SIG-M5 (cell line): ENCODE measurements at places on chromosomes 4 and X.

GRCh38 chr4:6974138-6974848 is 64.7 kb downstream of the TBC1D14 start:
- no peak for DNase-seq

- no peak for DNase-seq
These were observed 18.3 kb downstream of the KDR start for GRCh38 chr4:55107054-55107453.

DNA sequence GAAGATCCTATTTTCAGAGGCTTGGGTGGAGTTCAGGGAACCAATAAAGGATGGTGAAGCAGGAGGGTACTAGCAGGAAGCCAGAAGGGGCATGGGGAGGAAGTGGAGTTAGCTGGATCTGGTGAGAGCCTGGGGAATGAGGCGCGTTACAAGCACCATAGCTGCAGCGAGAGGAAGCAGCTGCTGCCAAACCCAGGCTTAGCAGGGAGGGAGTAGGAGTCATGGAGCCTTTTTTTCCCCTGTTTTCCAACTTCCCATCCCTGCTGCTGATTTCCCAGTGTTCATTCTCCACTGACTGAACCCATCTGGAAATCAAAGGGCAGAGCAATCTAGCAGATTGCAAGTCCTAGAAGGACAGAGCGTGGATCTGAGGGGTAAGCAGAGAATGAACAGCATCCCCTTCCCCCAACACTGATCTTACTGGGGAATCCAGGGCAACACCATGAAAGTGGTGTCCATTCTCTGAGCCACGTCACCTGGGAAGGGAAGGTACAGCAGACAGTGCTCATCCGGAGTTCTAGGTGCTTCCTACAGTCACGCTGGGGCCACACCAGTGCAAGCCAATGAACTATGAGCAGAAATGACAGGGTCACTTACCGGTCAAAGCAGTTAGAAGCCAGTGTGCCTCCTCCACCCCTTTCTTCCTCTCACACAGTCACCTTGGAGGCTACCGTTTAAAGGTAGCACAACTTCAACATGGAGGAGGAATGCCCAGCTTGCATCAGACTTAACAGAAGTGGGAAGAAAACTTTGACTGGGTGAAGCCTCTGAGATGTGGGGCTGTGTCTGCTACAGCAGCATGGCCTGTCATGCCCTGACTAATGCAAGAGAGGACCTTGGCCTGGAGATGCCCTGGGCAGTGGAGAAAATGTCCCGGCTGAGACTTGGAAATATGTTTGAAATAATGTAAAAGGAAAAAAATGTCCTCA is 36.7 kb downstream of the SMIM20 start:
- DNase-seq: no peak

DNA sequence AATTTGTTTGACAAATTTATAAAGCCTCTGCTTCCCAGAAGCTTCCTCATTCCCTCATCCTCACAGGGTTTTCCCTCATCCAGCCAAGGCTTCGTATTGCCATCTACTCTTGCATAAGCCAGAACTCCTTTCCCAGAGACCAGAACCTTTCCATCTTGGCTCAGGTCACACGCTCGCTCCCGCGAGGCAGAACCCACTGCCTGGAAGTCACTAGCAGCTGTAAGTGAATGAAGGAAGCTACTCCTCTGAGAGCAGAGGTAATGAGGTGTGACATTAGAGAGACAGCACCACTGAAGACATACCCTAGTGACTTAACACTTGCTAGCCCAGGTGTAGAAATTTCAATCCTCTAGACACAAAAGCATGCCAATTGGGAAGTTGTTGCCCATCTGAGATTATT is 52.5 kb downstream of the LHFPL1 start:
- no peak for DNase-seq

- DNase-seq: no peak
These were observed 6.2 kb upstream of the AFAP1 start for GRCh38 chr4:7945709-7946380.

DNA sequence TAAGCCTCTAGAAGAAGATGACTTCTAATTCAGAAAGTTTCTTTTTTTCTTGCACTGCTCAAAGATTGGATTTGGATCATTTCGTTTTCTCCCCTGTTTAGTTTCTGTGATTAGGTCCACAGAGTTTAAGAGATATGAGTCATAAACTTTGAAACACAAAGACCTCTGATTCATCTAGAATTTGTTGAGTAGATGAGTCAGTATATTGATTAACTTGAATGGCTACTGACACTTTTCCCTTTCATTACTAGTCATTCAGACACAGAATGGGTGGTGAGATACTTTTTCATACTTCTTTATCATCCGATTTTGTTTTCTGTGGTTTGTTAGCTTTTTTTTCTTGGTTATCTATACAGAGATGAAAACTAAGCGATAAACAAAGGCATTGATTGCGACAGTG is 34.1 kb upstream of the AFF2 start:
- no peak for DNase-seq

- DNase-seq: no peak
These were observed 68.6 kb upstream of the PPP3CA start for GRCh38 chr4:101415962-101416361.

DNA sequence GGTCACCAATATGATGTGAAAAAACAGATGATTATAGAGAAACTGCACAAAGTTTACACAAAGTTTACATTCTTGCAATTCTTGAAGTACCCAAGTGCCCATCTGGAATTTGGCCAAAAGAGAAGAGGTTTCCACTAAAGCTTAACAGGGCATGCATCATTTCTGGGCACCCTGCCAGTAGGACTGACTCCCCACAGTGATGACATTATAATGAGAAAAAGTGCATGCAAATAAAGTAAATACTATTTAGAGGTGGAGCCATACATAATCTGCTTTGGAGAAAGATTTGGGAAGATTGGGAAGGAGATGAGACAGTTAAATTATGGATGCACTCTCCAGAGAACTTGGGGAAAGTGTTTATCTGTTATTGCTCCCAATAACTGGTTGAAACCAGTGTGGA is 93.7 kb upstream of the TRPC3 start:
- DNase-seq: no peak

- DNase-seq: no peak
These were observed 484.2 kb upstream of the HS3ST1 start for GRCh38 chr4:11912886-11913285.

DNA sequence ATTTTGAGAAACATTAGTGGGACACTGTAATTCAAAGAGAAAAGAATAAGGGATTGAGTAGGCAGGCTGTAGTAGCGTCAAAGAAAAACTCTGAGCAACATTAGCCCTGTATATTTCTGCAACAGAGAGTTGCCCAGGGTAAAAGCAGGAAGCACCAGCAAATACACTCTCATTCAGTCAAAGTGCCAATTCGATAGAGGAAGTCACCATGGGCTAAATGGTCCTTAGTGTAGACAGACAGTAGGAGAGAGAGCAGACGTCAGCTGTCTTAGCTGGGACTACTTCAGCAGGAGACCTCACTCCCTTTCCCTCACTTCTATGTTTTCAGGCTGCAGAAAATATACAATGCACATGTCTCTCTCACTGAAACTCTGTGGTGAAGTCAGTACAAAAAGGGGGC is 2073.8 kb upstream of the TENM3 start:
- no peak for DNase-seq

DNA sequence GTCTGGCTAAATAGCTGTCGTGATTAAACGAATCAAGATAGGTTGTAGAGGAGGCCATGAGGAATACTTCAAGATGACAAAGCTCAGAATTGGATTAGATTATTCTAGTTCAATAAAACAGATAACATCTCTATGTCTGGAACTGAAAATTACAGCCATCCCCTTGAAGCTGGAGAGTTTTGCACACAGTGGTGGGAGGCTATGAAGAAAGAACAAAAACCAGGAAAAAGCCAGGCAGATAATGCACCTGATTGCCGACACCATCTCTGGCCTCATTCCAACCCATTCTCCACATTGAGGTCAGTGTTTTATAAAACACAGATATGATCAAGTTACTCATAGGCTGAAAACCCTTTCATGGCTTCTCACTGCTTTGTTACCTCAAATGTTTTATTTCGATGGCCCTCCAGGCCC is 188.3 kb downstream of the RASL11B start:
- DNase-seq: no peak

- no peak for DNase-seq
These were observed 441.7 kb upstream of the RASGEF1B start for GRCh38 chr4:81913427-81913879.

- DNase-seq: peak; percentile 51
These were observed 39.2 kb downstream of the COPS4 start for GRCh38 chr4:83074086-83074704.

- no peak for DNase-seq
These were observed 10.8 kb downstream of the CA5B start for GRCh38 chrX:15748841-15749240.

GRCh38 chr4:12084690-12085089 is 656.0 kb upstream of the HS3ST1 start:
- no peak for DNase-seq

DNA sequence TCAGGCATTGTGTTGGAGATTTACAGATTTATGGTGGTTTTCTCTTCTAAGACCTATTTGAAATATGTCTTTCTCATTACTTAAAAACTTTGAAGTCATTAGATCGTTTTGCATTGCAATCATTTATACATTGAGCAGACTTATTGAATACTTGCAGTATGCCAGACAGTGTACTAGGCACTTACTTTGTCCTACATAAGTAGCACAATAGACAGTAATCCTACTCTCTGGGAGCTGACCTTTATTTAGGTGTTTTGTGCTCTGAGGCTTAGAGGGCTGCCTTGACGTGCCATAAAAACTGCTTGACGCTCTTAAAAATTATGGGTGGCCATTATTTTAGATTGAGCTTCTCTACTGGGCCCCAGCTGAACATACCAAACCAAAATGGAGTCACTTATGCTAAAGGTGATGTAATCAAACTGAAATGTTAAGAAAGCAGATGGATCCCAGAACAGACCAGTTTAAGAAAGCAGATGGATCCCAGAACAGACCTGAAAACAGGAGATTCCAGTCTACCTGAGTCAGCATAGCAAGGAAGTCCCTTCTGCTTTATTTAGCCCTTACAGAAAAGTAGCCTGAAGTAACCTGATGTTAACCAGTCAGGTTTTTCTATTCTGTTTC is 42.4 kb downstream of the PTTG2 start:
- no peak for DNase-seq

- DNase-seq: no peak
These were observed 179.4 kb upstream of the CASK start for GRCh38 chrX:42102586-42103282.

GRCh38 chrX:153578200-153578835 is 20.6 kb downstream of the CCNQ start:
- DNase-seq: no peak

DNA sequence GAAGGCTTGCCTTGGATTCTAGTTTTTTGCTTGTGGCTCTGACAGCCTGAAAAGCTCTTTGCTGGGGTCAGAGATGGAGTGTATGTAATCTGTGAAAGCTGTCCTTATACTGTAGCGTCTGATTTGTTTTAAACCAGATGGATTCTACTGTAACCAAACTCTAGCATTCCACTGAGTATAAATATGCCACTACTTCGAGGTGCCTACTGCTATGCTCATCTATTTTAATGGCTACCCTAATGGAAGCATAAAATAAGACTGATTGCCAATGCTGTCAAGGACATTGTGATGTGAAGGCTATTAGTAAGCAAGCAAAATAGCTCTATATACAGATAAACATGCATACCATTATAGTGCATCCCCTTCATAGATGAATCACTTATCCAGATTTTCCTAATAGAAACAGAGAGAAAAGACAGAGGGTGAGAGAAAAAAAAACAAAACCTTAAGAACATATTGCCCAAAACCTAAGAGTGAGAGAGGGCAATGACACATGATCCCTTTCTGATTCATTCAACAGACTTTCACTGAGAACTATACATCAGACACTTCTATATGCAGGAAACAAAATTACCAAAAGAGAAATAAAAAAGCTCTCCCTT is 1025.8 kb upstream of the LCORL start:
- DNase-seq: no peak

DNA sequence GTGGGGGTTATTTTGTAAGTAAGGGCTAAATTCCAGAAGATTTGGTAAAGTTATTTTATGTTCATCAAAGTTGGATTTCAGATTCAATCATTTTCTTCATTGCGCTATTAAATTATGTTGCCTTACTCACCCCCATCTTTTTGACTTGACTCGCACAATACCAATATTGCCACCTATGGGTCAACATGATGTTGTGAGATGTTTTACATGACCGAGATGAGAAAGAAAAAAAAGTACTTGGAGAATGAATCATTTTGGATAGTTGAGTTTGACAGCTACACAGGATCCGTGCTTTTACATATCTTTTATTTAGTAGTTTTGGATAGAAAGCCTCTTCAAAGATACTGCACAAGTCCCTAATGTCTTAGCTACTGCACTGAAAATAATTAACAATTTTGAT is 224.2 kb upstream of the EMCN start:
- no peak for DNase-seq

DNA sequence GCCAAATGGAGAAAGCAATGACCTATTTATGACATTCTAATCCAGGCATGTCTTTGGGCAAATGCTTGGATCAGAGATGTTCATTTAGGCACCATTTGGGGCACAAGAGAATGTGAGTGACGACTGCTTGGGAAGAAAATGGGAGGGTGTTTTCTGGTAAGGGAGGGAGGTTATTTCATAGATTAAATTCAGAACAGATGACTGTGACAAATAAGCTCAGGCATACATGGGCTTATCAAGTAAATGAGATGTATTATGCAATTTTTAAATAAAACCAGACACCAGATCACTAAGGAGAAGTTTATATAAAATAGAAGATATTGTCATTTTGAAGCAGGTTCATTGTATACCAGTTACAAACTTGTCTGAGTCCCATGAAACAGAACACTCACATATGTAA is 71.4 kb upstream of the UGT8 start:
- DNase-seq: no peak

- DNase-seq: no peak
These were observed 411.0 kb downstream of the EPHA5 start for GRCh38 chr4:65259296-65259695.

GRCh38 chr4:55634417-55635128 is 1.5 kb downstream of the NMU start:
- DNase-seq: no peak
